ENCODE measurements at places on chromosomes 7 and 10.

DNA sequence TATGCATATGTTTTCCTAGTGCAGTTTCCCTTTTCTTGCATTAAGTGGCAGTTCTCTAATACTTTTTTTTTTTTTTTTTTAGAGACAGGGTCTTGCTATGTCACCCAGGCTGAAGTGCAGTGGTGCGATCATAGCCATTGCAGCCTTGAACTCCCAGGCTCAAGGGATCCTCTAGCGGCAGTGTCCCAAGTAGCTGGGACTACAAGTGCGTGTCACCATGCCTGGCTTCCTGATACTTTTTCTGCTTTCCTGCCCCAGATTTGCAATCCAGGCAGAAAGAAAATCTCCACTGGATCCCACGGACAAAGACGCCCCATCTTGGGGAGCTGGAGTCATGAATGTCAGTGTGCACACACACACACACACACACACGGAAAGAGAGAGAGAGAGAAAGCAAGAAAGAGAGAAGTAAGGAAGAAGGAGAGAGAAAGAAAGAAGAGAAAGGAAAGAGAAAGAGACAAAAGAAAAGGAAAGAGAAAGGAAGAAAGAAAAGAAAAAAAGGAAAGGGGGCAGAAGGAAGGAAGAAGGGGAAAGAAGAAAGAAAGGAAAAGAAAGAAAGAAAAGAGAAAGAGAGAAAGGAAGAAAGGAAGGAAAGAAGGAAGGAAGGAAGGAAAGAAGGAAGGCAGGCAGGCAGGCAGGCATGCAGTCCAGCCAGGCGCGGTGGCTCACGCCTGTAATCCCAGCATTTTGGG lies 37.5 kb upstream of the OCM2 start:
- no peak for DNase-seq

GRCh38 chr10:48708144-48708543 lies 23.5 kb downstream of the WDFY4 start:
- DNase-seq, result no peak

DNA sequence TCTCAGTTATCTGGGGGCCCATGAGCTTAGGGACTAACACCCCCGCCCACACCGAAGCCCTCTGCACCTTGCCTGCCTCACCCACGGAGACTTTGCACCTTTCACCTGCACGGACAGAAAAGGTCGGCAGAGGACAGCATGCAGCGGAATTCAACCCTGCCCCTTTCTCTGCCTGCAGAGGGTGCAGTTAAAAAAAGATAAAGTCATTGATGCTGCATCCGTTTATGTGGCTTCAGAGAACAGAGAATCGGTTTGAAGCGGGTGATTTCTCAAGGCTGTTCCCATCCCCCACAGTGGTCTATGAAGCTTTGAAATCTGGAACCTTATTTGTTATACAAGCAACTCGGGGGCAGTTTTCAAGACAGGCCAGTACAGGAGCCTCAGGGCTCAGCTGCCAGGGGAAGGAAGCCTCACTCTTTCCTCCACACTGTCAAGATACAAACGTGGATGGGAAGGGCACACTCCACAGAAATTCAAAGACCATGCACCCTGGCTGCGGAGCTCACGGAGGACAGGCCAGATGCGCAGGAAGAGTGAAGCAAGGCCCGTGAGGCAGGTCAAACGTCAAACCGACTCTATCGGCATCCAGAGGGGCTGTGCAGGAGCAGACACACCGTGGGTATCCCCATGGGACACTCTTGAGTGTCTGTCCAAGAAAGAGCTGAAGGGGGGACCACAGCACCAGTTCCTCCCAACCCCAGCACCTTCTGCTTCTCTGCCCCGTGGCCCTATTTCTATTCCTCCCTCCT lies 66.3 kb downstream of the INSIG1 start:
- DNase-seq, result no peak

DNA sequence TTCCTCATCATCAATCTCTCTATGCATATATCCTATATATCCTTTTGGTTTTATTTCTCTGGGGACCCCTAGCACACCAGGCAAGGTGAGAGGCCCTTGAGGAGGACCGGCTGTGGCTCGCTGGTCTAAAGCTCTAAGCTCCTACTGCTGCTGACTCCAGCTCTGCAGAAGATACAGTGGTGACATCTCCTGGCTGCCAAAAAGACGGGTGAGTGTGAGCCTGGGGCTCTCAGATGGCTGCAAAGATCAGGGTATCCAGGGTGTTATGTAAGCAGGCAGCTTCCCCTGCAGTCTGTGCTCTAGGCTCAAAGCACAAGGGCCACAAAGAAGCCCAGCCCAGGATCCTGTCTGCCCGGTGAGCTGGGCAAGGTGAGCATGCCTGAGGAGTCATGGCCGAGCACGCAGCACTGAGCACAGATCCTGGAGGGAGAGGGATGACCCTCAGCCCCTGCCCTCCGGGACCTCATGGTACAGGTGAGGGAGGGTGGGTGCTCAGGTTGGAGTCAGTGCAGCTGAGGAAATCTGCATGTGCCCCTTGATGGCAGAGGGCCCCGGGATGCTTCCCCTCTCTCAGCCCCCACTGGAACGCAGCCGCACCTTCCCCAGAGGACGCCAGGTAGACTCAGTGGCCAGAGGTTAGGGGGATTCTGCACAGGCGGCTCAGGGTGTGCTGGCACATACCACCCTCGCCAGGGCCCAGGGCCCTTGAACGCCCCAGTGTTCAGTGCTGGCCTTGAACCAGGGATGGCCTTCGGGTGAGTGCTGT lies 95.4 kb upstream of the INSIG1 start:
- DNase-seq, result no peak

- no peak for DNase-seq
Measured at GRCh38 chr10:88881922-88882645, 2.0 kb downstream of the STAMBPL1 start.

GRCh38 chr10:59464483-59464882 lies 102.1 kb upstream of the FAM13C start:
- DNase-seq, result no peak

GRCh38 chr10:14953424-14954000 lies 384 bp downstream of the DCLRE1C start:
- DNase-seq, result no peak

DNA sequence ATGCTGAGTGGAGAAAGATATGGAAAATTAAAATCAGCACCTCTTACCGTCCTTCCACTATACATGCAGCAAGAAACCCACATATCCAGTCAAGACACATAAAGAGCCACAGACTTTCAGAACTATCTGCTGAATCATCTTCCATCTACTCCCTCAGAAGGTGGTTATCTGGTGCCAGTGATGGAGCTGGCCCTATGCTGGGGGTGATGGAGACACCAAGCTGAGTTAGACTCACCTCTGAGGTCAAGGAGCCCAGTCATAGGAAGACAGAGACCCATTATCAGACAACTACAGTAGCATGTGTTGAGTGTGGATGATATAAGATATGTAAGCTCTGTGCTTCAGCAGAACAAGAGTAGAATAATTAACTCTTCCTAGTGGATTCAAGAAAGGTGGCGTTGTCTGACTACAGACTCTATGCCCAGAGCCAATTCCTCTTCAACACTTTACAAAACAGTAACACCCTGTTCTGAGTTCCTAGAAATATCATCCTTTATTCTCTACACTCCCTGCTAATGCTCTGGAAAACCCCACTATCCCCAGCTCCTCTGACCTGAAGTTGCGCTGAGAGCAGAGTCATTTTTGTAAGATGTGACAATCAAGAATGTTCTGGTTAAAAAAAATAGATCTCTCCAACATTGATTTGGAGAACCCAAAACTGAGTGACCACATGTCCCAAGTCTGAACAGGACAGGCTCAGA lies 14.3 kb downstream of the CYP3A5 start:
- DNase-seq, result no peak

GRCh38 chr7:82348251-82348650 lies 95.3 kb downstream of the CACNA2D1 start:
- no peak for DNase-seq

DNA sequence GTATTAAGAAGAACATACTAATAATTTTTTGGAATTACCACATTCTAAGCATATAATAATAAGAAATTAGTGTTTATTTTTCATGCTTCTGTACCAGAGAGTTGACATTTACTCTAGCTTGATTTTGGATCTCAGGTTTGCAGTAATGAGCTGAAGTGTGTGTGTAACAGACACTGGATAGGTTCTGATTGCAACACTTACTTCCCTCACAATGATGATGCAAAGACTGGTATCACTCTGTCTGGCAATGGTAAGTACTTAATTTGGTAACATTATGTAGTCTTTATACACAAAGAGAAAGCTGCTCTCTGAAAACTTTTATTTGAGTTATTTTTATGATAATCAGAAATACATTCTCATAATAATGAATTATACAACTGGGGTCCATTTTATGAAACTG lies 54.1 kb downstream of the SRI start:
- no peak for DNase-seq

DNA sequence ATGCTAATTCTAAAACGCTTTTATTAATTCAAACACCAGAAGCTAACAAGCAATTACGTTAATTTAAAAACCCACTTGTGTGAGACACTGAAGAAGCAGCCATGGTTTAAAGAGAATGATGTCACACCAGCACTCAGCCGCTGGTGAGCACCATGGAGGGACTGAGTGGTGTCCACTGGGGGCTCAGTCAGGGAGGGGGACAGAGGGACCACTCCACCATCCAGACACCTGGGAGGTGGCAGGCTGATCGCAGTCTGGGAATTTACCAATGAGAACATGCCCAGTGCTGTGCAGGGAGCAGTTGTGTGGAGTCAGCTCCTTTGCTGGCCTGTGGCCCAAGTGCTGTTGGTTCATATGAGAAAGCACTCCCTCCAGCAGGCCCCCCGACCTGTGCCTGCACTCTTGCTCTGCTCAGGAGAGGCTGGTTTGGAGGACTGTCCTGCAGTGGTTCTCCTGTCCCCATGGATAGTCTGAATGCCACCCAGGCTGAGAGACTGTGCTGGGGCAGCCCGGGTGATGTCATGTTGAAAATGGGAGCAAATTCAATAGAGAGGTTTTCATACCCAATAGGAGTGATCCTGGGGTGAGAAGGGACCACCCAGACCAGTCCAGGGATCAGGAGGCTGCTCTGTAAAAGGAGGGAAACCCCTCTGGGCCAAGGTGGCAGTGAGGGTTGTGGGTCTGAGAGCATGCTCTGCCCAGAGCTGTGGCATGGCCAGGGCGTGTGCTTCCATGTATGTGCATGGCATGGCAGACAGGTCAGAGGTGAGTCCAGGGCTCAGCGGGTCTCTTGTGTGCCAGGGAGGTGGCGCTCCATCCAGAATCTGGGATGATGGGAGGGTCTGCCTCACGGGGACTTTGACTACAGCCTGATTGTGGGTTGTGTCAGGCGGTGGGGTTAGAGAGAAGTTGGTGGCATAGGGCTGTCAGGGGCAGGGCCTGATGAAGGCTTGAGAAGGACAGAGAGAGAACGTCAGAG lies 12.7 kb downstream of the ADCY1 start:
- DNase-seq, result no peak

GRCh38 chr7:126398851-126399529 lies 853.8 kb downstream of the GRM8 start:
- no peak for DNase-seq

- no peak for DNase-seq
Measured at GRCh38 chr7:105218939-105219770, 169.6 kb downstream of the SRPK2 start.

GRCh38 chr10:91908337-91909116 lies 759 bp downstream of the FGFBP3 start:
- peak; percentile 52 for DNase-seq

- no peak for DNase-seq
Measured at GRCh38 chr7:139767561-139767982, 10.2 kb downstream of the HIPK2 start.

DNA sequence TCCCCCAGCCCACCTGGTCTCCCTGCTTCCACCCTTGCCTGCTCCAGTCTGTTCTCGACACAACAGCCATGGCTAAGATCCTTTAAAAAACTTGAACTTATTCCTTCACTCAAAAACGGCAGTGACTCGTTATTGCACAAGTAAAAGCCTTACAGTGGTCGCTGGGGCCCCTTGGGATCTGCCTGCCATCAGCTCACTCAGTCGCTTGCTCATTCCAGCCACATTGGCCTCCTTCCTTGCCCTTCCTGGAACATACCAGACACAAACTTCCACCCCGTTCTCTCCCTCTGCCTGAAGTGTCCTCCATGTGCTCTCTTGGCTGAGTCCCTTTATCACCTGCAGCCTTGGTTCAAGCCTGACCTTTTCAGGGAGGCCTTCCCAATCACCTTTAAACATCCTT lies 4.7 kb downstream of the CCNY start:
- no peak for DNase-seq

DNA sequence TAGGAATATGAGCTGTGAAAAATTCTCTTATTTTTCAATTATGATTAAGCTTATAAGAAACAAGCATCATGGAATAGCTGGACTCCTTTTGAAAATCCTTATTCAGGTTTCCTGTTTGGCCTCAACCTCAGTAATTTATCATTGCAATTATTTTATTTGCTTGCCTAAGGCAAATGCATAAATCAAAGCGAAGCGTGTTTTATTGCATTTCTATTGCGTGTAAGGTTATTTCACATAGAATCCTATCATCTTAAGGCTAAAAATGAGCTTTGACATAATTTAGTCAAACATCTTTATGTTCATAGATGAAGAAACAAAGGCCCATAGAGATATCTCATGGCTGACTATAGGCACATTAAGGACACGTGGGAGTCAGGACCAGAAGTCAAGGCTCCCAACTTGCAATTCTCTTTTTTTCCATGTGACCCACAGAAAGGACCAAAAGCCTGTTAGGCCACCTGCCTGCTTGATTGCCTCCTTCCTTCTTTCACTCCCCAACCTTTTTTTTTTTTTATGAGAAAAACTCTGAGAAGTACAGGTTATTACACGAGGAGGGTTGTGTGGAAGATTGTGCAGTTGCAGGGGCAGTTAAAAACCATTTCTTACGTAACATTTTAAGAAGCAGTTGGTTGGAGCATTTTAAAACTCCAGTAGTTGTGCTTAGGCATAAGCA lies 261.0 kb downstream of the HDAC9 start:
- no peak for DNase-seq

DNA sequence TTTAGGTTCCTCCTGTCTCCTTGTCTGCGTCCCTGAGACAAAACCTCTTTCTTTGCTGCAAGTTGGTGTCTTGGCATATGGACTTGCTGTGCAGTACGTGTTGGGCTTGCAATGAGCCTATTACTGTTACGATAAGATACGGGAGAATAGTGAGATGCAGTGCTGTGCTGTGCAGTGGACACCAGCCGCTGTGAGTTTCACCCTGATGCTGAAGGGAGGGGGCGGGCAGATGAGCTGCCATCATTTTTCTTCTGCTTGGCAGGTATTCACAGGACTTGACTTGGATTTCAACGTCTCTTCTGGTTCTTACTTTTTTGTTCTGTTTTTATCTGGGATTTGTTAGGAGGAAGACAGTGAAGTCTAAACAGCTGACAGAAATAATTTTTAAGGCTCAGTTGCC lies 257.1 kb upstream of the PITRM1 start:
- no peak for DNase-seq

DNA sequence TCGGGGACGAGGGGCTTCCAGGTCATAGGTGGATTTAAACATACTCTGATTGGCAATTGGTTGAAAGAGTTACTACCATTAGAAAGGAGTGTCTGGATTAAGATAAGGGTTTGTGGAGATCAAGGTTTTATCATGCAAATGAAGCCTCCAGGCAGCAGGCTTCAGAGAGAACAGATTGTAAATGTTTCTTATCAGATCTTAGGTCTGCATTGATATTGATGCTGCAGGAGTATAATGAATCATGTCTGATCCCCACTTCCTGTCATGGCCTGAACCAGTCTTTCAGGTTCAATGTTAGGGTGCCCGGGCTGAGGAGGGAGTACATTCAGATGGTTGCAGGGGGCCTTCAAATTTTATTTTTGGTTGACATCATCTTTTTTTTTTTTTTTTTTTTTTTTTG lies 51.4 kb downstream of the SH3PXD2A start:
- DNase-seq, result peak; percentile 20

GRCh38 chr10:78889536-78890063 lies 179.2 kb upstream of the ZMIZ1 start:
- no peak for DNase-seq

Data from stimulated activated CD8-positive, alpha-beta memory T cell treated with anti-CD3 and anti-CD28 coated beads, Interleukin-12 subunit alpha, Interleukin-12 subunit beta, amount 100 ng/mL, for 1 hour (primary cell).